ENCODE measurements at places on chromosomes 5 and 9. TPM values are rescaled to one million over a fixed set of nuclear protein-coding genes. Genes with fewer than 3 reads are reported as not detected.

Gene SERF1A
- total RNA-seq: 7.5 TPM

Gene CCDC192
- total RNA-seq: not detected

Gene PCDHGA3
- not detected for total RNA-seq

Gene ADGRD2
- not detected for total RNA-seq

Gene PDCD1LG2
- total RNA-seq: 1.1 TPM

Gene MTX3
- 18.1 TPM for total RNA-seq

Gene ADGRV1
- total RNA-seq: 0.52 TPM

Gene ROR2
- 0.12 TPM for total RNA-seq

Gene FAM153A
- 31.8 TPM for total RNA-seq

Gene TMEM171
- total RNA-seq: not detected

Gene TEX48
- total RNA-seq: not detected

Gene LVRN
- total RNA-seq: not detected

Gene BTNL9
- not detected for total RNA-seq

Gene NPDC1
- 106 TPM for total RNA-seq

Gene IL9
- not detected for total RNA-seq

Gene PKD2L2
- not detected for total RNA-seq

Gene TAF1L
- total RNA-seq: not detected

Gene ANKRD55
- total RNA-seq: 7.0 TPM

Gene SMIM3
- total RNA-seq: 3.8 TPM

Gene NREP
- 1.3 TPM for total RNA-seq

Gene F2R
- total RNA-seq: 6.8 TPM

Gene GLIPR2
- 55.7 TPM for total RNA-seq

Gene F2RL2
- not detected for total RNA-seq

Gene NR4A3
- total RNA-seq: 84.1 TPM

Gene PCDHA9
- not detected for total RNA-seq

Gene MCC
- total RNA-seq: 11.1 TPM

Gene SPAG8
- total RNA-seq: 0.99 TPM

Gene STKLD1
- total RNA-seq: 0.86 TPM

Gene OLFM1
- total RNA-seq: not detected

Gene SHOC1
- total RNA-seq: not detected

Gene ENTR1
- total RNA-seq: 63.2 TPM

Gene TOR1A
- total RNA-seq: 19.3 TPM

Gene GPR151
- not detected for total RNA-seq

Gene TMEM174
- not detected for total RNA-seq

Gene PCDHA1
- total RNA-seq: not detected

Gene NUTM2F
- not detected for total RNA-seq
